Left lung (tissue), 14 donors: ENCODE measurements at places on chromosomes 3 and 15. TPM values are rescaled to one million over a fixed set of nuclear protein-coding genes. Genes with fewer than 3 reads are reported as not detected.

DNA sequence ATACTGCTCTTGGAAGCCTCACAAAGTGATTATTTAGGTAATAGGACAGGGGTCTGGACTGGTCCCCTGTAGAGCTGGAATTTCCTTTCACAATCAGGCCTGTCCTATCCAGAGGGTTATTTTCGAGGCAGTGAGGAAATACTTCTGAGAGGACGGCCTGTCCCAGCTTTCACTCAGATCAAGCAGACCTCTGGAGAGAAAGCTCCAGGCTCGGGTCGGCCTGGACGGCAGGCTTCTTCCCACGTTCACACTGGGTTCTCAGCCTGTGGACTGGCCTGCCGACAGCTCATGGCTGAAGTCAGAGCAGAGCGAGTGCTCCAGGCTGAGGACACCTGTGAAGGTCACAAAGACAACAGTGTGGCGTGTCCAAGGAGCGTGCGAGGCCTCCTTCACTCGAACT, 405.3 kb downstream of the VPS13C start:
- no peak overlapping the region for H3K27ac ChIP-seq
- no peak for DNase-seq
- H3K36me3 ChIP-seq: no peaks in the 10 kb centered on the region
- no peaks in the 10 kb centered on the region for H3K27me3 ChIP-seq
- H3K4me1 ChIP-seq: no peaks in the 10 kb centered on the region
- H3K4me3 ChIP-seq: no peak overlapping the region

DNA sequence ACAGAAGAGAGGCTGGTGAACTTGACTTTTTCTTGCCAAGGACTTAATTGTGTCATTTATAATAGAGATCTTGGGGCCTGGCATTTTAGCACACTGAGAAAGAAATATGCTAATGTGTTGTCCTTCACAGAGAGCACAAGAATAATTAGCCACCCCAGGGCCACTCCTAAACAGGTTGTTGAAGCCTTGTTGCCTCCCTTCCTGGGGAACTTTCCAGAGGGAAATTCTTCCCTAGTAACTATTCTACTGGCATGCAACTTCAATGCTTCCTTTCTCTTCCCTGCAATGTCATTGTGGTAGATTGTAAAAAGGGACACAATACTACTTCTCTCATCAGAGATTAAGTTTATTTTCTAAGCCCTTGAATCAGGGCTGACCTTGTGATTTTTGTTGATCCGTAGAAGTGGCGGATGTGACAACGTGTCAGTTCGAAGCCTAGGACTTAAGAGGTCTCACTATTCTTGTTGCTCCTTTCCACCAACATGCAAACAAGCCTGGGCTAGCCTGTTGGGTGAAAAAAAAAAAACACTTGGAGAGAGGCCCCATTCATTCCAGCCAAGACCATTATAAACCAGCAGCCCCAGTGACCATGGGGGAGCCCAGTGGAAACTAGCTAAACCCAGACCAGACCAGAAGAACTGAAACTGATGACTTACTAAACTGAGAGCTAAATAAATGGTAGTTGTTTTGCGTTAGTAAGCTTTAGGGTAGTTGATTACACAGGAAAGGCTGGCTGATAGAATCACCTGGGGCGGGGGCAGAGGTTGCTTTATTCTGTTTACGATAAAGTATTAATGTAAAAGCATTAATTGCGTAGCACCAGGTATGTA, 287.2 kb downstream of the SHQ1 start:
- H3K36me3 ChIP-seq: no peaks in the 10 kb centered on the region
- peaks cover 17% of the 10 kb centered on the region for H3K4me1 ChIP-seq
- no peaks in the 10 kb centered on the region for H3K27me3 ChIP-seq
- H3K4me3 ChIP-seq: no peak overlapping the region

DNA sequence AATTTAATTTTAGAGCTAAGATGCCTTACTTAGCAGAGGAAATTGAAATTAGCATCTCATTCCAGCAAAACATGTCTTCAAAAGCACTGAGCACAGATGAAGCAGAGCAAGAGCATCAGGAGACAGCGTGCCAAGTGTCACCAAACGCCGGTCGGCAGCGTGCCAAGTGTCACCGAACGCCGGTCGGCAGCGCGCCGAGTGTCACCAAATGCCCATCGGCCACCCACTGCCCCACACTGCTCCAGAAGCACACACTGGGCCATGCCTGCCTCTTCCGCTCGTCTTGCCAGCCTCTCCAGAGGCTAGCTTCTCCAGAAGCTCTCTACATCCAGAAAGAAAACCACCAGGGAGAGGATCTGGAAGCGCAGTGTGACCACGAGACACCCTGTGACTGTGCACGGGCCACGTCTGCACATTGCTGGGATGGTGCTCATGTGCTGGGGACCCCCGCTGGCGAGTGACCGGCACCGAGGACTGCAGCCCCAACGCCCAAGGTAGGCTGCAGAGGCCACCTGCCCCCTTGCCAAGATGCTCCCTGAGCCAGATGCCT, 37.8 kb downstream of the CYFIP1 start:
- peaks cover 87% of the 10 kb centered on the region for H3K36me3 ChIP-seq
- no peak overlapping the region for H3K27ac ChIP-seq
- H3K4me1 ChIP-seq: no peaks in the 10 kb centered on the region
- H3K27me3 ChIP-seq: no peaks in the 10 kb centered on the region
- no peak for DNase-seq

DNA sequence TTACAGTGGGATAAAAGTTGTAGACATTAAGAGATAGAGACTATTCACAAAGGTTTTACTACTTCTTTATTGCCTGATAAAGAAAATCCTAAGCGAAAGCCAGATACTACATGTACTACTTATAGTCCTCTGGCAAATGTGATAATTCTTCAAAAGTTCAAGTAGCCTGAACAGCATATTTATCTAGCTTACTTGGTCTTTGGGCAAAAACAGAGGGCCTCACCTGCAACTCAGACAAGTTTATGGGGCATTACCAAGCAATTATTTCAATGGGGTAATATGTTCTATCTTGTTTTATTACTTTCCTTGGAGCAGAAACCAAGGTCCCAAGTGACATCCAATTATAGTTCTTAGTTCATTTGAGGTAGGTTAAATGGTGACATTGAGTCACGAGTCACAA, 390.1 kb upstream of the ARHGEF26 start:
- H3K4me1 ChIP-seq: no peaks in the 10 kb centered on the region
- H3K27ac ChIP-seq: no peak overlapping the region
- no peaks in the 10 kb centered on the region for H3K27me3 ChIP-seq
- DNase-seq: no peak
- H3K4me3 ChIP-seq: no peak overlapping the region
- no peaks in the 10 kb centered on the region for H3K36me3 ChIP-seq

DNA sequence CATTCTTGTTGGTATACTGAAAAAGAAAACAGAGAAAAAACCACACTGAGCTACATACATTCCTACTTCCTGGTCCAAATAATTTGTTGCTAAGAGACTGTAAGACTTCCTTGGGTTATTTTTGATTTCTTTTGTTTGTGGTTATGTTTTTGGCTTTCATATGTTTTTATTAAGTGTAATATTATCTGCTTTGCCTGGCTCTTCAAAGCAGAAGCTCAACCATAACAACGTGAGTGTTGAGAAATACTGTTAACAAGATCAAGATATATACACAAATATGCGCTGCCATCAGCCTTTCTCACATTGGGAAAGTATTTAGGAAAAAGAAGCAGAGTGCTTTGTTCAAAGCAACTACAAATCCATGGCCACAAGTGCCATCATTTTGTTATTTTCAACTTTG, 556.2 kb upstream of the CBLB start:
- no peaks in the 10 kb centered on the region for H3K4me1 ChIP-seq
- H3K4me3 ChIP-seq: no peak overlapping the region

- H3K27me3 ChIP-seq: peaks cover 25% of the 10 kb centered on the region
- peaks cover 4% of the 10 kb centered on the region for H3K4me1 ChIP-seq
- no peak overlapping the region for H3K27ac ChIP-seq
- no peak overlapping the region for H3K4me3 ChIP-seq
- no peak for DNase-seq
Observed at GRCh38 chr15:74124759-74125158, 5.6 kb upstream of the ISLR2 start.

- peaks cover 16% of the 10 kb centered on the region for H3K36me3 ChIP-seq
- H3K4me3 ChIP-seq: no peak overlapping the region
- DNase-seq: no peak
- H3K4me1 ChIP-seq: no peaks in the 10 kb centered on the region
- H3K27me3 ChIP-seq: no peaks in the 10 kb centered on the region
- H3K27ac ChIP-seq: no peak overlapping the region
Observed at GRCh38 chr3:195718477-195718984, 2.2 kb upstream of the MUC20 start.

Gene C2CD4A
- total RNA-seq: 0.44 TPM

Gene TIMP4
- total RNA-seq: 11.3 TPM

Gene CDCP1
- 24.3 TPM for total RNA-seq

- no peak for DNase-seq
- H3K4me3 ChIP-seq: no peak overlapping the region
- H3K27me3 ChIP-seq: no peaks in the 10 kb centered on the region
- H3K4me1 ChIP-seq: no peaks in the 10 kb centered on the region
- no peak overlapping the region for H3K27ac ChIP-seq
Observed at GRCh38 chr3:150055332-150055731, 84.6 kb upstream of the PFN2 start.

DNA sequence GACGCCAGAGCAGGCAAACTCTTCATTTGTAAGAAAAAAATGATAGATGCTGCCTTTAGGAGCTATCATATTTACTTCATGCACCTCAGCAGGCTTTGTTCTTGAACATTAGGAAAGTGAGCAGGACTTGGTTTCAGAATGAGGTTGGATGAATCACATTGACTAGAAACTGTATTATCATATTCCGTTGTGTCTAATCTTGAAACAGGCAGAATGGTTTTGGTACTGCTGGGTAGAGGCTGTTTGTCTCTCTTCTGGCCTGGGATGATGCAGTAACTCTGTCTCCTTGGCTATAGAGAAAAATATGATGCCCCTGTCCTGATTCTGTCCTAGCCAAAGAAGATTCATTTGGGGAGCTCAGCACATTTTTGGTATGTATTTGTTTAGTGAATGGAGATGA, 344.2 kb upstream of the GRM7 start:
- no peak overlapping the region for H3K4me3 ChIP-seq
- no peak overlapping the region for H3K27ac ChIP-seq
- no peaks in the 10 kb centered on the region for H3K36me3 ChIP-seq
- no peak for DNase-seq

Gene STAG1
- total RNA-seq: 41.4 TPM

DNA sequence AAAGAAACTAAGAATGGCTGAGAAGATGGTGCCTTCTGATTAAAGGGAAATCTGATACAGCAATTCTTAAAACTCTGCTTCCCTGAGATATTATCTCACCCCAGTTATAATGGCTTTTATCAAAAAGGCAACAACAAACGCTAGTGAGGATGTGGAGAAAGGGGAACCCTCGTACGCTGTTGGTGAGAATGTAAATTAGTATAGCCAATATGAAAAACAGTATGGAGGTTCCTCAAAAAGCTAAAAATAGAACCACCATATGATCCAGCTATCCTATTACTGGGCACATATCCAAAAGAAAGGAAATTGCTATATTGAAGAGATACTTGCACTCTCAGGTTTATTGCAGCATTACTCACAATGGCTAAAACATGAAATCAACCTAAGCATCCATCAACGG, 65.1 kb downstream of the GOLIM4 start:
- H3K36me3 ChIP-seq: peaks cover 53% of the 10 kb centered on the region
- no peak overlapping the region for H3K4me3 ChIP-seq
- no peaks in the 10 kb centered on the region for H3K4me1 ChIP-seq
- no peaks in the 10 kb centered on the region for H3K27me3 ChIP-seq

DNA sequence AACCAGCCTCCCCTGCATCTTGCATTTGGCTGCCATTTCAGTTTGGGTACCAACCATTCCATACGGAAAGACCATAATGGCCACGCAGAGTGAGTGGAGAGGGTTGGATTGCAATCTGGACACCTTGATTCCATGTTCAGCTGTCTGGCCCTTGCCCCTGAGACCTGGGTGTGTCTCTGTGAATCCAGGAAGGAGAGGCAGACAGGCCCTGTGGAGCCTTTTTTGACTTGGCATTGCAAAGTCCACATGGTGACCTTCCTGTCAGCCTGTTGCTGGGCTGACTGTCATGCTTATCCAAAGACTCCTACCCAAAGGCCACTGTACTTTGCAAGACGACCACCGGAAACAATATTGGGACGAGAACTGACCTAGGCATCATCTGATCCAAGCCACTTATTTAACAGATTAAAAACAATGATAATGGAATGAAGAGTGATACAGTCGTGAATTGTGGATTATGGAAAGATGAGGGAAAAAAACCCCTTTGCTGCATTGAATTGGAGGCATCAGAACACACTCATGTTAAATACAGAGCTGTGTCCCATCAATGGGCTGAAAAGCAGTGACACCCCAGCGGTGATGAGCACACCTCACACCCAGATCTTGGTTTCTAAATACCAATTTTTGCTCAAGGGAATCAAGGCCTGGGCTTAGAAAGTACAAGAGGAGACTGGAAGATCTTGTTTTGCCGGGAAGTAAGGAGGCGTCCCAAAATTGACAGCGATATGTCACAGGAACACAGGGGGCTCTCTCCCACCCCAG, 86.0 kb downstream of the LRRK1 start:
- no peak for DNase-seq
- H3K4me1 ChIP-seq: peaks cover 26% of the 10 kb centered on the region
- no peak overlapping the region for H3K27ac ChIP-seq
- H3K4me3 ChIP-seq: no peak overlapping the region
- no peaks in the 10 kb centered on the region for H3K27me3 ChIP-seq
- H3K36me3 ChIP-seq: peaks cover 16% of the 10 kb centered on the region

DNA sequence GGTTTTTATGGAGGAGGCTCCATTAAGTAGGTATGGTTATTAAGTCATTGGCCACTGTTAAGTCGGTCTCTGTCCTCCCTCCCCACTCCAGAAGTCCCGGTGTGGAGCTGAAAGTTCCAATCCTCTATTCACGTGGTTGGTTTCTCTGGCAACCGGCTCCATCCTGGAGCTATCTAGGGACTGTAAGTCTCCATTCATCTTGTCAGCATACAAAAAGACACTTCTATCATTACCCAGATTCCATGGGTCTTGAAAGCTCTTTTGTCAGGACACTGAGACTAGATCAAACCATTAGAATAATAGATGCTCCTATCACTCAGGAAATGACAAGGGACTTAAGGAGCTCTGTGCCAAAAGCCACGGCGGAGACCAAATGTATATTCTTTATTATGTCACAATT, 110.3 kb downstream of the PIK3CB start:
- H3K27me3 ChIP-seq: no peaks in the 10 kb centered on the region
- no peaks in the 10 kb centered on the region for H3K36me3 ChIP-seq
- H3K27ac ChIP-seq: no peak overlapping the region
- DNase-seq: no peak

Gene ZNF662
- total RNA-seq: 6.7 TPM

DNA sequence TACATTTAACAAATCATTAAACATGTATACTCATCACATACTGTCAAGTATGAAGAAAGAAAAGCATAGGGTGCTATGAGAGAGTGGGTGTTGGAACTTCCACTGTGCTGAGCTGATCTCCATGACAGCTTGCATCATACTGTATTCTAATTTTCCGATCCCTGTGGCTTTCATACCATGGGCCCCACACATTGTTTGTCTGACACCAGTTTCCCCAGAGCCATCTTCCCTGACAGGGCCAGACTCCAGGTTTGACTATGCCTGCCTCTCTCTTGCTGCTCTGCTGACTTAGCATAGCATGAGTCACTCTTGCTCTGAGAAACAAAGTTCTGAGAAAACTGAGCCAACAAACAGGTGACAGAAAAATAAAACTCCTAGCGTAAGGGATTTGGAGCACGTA, 37.0 kb upstream of the CASR start:
- no peak for DNase-seq
- no peaks in the 10 kb centered on the region for H3K27me3 ChIP-seq
- no peaks in the 10 kb centered on the region for H3K4me1 ChIP-seq
- H3K4me3 ChIP-seq: no peak overlapping the region
- H3K36me3 ChIP-seq: no peaks in the 10 kb centered on the region
